Stimulated activated CD4-positive, alpha-beta T cell treated with anti-CD3 and anti-CD28 coated beads, Interleukin-15, amount 100 ng/mL, for 1 hour (primary cell): ENCODE measurements at places on chromosomes 2 and 18.
A peak's percentile ranks its signal among the peaks of the same experiment; 100 is the strongest.

- DNase-seq = no peak
Observed at GRCh38 chr2:40144022-40144421, 307.9 kb downstream of the SLC8A1 start.

- DNase-seq = no peak
Observed at GRCh38 chr2:102025016-102025501, 33.3 kb downstream of the IL1R2 start.

DNA sequence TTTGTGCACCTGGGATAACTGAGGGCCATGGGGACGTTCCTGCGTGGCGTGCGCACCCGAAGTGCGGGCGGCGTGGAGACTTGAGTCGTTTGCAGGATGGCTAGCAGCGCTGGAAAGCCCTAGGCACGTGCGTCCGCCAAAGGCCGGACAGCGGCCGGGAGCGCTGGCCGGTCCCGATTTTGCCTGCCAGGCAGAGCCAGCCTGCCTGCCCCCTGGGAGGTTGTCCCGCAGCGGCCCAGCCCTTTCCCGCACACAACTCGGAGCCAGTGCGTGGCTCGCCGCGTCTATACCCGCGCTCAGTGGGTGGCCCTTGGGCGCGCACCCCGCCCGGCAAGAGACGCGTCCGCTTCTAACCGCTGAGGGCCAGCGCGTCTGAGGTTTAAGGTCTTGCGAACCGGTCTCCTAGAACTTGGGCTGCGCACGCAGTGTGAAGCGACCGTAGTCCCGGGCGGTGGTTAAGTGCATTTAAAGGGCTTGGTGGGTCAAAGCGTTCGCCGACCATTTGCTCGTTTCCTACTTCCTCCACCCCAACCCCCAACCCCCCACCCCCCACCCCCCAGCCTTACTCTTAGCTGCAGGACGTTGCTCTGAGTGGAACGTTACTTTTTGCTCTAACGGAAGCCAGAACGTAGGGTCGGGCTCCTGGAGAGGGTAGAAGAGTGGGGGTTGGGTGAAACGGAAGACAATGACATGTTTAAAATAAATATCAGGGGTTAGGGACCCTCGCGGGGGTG lies 627 bp downstream of the CDCA7 start:
- DNase-seq = peak; percentile 7

DNA sequence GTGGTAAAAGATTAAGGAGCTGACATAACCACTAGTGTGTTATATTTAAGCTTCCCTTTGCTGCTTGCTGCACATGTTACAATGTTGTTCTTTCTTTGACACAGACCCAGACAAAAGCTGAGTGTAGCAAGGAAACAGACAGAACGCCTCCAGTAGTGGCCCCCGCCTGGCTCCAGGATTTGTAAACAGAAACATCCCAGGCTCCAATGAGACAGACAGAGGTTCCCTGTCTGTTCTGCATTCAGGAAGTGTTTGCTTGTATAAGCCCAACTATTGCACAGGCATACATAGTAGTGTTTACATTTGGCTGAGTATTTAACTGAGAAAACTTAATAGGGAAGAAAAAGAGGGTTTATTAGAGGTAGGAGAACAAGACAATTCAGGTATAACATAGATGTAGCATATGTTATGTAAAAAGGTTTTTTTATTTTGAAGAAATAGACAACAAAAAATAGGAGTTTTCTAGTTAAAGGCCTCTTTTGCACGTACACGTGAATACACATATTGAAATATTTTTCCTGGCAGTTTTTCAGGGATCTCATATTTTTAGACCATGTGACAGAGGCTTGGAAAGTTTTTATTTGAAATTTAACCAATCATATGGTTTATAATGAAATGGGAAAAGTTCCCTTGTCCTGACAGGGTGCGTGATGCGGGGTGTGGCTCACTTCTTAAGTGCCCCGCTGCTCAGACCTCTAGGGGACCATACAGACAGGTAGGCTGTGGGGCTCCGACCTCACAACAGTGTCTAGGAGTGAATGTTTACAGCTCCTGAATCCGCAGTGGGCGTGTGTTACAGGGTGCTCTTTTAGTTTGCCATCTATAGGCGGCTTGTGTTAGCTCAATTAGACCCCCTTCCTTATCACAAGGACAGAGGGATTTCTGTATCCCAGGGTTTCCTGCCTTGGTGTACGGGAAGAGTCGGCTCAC lies 118.4 kb downstream of the BMPR2 start:
- DNase-seq = no peak

GRCh38 chr2:131015764-131016163 lies 77.5 kb downstream of the FAM168B start:
- no peak for DNase-seq

DNA sequence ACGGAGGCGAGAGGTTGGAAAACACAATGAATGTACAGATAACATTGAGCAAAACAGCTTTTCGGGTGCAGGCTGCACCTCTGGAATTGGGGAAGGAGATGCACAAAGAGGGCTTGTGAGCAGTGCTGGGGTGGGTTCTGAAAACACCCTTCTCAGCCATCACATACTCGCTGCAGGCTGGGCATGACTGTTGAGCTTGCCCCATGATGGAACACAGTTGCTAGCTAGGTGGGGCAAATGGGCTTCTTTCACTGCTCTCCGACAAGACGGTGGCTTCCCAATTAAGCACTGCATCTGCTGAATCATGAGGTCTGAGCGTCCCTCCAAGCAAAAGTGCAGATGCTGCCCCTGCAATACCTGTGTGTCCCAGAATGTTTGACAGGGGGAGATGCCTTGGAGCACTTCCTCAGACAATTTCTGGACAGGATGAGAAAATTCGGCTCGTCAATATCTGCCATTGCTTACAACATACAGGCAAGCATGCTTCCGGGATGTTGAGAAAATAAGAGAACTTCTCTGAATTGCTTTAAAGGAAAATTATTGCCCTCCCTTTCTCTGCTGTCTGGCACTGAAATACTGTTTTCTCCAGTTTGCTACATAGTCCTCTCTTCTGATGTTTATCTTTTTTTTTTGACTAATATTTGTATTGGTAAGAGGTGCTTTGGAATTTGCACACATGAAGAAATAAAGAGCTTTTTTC lies 77.3 kb upstream of the SH3BP4 start:
- DNase-seq = no peak

DNA sequence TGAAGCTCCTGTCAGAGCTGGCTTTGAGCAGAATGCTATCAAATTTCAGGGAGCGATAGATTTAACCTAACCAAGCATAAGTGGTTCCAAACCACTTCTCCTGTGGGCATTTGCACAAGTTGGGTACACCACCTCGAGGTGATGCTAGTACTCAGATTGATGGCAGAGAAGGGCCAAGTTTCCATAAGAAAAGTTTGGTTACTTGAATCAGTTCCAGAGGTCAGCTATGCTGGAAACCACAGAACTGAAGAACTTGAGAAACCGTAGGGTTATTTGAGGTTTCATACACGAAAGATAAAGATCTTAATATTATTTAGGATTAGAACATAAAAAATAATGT lies 238.2 kb upstream of the SOX11 start:
- no peak for DNase-seq

DNA sequence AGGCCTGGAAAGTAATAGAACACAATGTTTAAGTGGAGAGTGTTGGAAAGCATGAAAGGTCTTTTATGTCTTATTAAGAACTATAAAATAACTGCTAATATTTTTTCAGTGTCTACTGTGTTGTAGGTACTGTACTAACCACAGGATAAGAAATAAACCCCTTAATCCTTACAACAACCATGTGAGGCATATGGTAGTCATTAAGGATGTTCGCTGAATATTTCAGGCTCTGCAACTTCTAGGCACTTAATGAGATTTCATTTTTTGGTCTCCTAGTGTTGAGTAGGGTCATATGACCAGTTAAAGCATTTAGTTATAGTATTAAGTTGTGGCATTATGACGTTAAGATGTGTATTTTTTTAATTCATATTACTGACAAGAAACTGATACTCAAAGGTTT lies 346.6 kb upstream of the KCNH7 start:
- no peak for DNase-seq

DNA sequence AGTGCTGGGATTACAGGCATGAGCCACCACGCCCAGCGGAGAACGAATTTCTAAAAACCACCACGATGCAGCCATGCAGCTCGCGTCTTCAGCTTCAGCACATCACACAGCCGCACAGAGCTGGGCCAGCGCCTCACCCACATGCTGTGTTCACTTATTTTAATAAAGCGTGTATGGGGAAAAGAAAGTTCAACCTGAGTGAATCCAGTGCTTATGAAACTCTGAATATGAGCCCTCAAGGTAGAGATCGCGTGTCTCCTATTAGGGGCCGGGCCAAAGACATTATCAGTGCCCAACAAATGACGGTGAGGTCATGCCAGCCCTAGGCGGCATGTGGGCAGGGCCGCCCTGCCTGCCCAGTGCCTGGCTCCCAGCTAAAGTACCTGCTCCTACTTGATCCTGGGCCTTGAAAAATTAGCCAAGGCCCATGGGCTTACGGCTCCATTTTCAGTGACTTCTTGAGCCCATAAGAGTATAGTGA lies 44.3 kb downstream of the SPRED2 start:
- no peak for DNase-seq

GRCh38 chr18:4311136-4311535 lies 144.0 kb downstream of the DLGAP1 start:
- DNase-seq = no peak

GRCh38 chr2:42566837-42567321 lies 1.6 kb upstream of the MTA3 start:
- no peak for DNase-seq

- no peak for DNase-seq
Observed at GRCh38 chr2:146119586-146119985, 1599.7 kb upstream of the ZEB2 start.

GRCh38 chr2:229725716-229726574 lies 11.6 kb upstream of the DNER start:
- DNase-seq = no peak

GRCh38 chr2:26702025-26702424 lies 9.5 kb downstream of the KCNK3 start:
- no peak for DNase-seq

DNA sequence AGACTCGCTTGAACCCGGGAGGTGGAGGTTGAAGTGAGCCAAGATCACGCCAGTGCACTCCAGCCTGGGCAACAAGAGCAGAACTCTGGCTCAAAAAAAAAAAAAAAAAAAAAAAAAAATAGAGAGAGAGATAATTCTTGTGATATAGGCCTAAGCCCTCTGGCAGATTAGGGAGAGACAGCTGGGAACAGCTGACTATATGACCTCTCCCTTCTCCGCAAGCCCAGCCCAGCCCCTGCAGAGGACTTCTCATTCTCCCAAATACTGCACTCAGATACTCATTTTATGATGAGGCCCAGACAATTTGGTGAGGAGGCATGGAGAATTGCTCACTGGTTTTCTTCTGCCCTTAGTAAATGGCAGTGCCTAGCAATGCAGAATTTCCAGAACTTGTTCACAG lies 262.0 kb downstream of the HAUS1 start:
- DNase-seq = no peak

- no peak for DNase-seq
Observed at GRCh38 chr2:178775975-178776374, 31.2 kb downstream of the TTN start.
